ENCODE measurements at places on chromosomes 1 and 21.

DNA sequence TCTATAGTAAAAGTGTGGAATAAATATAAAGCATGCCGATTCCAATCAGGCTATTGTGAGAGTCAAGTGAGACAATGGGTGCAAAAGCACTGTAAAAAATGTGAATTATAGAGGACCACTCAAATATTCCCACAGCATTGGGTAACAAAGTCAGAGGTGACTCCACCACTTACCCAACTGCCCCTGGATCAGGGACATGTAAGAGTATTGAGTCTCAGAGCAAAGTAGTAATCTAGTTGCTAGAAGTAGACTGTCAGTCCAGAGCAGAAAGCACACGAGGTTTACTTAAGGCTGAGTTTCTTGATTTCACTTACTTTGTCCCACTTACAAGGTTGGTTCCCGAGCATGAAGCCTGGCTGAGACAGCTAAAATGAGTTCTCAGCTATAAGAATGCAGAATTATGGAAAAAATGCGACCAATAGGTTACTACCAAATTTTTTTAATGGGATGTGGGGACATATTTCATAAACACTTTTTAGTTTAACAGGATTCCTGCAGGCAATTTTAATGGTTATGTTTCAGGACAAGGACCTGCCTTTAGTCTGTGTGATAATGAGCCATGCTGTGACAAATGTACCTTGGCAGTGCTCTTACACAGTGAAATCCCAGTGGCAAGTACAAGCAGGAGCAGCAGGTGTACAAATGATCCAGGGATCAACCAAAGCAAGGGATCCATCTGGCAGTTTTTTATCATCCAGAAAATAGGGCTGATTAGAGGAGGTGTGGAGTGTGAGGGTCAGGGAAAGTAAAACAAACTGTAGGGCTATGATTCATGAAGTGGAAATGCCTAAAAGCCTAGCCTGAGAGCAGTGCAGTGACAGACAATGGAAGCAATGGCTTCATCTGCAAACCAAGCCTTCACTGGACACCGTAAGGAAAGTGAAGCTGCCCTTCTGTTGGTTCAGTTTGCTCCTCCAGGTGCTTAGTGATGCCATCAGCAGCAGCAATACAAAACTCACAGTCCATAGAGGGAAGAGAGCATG is 156.2 kb upstream of the SPAG17 start:
- no peak for DNase-seq

GRCh38 chr1:111619635-111620440 is at the start of gene RAP1A:
RAP1A (plus strand) TSS chr1:111619789; CDS start chr1:111691361, 71,572 bp downstream.
- peak; percentile 96 for DNase-seq

DNA sequence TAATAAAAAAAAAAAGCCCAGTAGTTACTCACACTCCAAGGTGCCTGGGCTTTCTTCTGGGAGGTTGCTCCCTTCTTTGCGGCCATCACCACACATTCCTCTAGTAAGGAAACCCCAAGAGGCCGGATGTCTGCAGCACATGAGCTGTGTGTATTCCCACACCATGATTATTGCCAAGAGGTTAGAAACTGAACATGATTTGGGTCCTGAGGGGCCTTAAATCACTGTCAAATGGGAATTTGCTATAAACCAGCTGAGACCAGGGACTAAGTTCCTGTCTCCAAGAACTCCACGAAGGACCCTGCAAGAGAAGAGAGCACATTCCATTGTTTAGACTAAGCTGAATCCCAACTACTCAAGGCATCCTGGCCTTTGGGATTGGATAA is 85.3 kb upstream of the SSX2IP start:
- no peak for DNase-seq

GRCh38 chr1:87783315-87783714 is 454.6 kb downstream of the LMO4 start:
- DNase-seq, result no peak

DNA sequence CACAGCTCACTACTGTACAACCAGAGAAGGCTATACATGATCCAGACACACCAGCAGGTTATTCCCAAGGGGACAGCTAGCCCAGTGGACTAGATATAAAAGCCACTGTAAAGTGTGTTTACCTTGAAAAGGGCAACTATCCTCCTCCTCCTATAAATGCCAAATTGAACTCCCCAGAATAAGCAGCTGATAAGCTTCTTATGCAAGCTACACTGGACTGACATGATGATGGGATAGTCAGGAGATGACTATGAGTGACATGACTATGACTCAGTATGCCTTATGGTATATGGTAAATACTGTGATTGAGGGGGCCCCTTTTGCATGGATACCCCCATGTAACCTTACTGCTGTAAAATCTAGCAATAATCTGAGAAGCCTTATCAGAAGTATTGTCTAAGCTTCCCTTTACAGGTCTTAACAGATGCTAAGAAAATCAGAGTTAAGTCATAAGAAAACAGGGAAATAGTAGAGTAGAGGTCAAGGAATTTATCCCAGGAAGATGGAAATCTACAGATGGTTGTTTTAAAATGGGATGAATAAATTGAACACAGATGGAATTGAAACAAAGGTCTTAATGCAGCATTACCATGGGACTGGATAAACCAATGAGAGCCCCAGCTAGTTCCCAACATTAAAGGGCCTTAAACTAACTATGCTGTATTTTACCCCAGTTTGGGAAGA is 55.8 kb downstream of the TRIM33 start:
- DNase-seq, result no peak

DNA sequence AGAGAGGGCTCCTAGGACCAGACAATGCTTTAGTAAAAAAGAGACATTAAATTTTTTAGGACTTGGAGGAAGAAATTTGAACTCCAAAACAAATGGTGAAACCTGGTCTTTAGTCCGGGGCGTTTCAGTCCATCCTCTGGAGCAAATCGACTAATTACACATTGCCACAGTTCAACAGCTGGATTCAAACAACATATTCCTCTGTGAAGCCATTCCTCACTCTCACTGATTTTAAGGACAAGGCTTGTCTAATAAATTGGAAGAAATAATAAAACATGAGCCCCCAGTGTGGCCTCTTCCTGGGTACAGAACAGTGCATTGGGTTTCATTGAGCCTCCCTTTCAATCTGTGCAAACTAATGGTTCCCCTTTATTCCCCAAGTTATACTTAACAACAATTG is 165.1 kb downstream of the UCK2 start:
- DNase-seq, result no peak

- no peak for DNase-seq
Observed at GRCh38 chr1:13779930-13780329, 79.9 kb downstream of the PRDM2 start.

DNA sequence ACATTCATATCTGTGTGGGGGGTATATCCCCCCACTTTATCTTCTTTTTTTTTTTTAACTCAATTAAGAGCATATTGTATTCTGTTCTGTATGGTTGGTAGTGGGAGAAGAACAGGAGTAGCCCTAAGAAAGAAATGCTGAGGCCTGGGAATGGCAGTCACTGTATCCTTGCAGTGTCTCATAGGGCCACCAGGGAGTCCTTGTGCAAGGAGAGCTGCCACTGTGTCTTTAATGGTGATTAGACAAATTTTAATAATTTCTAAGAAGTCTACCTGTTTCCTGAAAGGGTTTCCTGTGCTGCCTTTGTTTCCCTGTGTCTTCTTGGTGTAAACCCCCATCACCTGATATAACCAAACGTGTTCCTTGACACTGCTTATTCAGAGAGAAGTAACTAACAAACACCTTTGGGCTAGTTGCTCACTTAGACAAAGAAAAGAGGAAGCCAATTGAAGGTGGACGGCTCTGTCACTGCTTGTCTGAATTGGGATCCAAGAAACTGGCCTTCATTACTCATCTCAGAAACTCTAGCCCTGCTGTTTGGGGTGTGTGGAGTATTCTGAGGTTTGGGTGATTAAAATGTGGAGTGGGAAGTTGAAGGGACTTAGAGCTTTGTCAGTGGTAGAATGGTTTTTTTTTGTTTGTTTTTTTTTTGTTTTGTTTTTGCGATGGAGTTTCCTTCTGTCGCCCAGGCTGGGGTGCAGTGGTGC is 15.2 kb downstream of the GIPC2 start:
- DNase-seq, result no peak

- no peak for DNase-seq
Observed at GRCh38 chr1:172845371-172845770, 186.5 kb downstream of the FASLG start.

GRCh38 chr1:94721240-94721639 is 98.9 kb upstream of the SLC44A3 start:
- DNase-seq, result no peak

- DNase-seq, result no peak
Observed at GRCh38 chr21:39007985-39008384, 175.3 kb downstream of the PSMG1 start.

GRCh38 chr21:37273440-37273839 is 6.3 kb upstream of the VPS26C start:
- DNase-seq, result no peak

DNA sequence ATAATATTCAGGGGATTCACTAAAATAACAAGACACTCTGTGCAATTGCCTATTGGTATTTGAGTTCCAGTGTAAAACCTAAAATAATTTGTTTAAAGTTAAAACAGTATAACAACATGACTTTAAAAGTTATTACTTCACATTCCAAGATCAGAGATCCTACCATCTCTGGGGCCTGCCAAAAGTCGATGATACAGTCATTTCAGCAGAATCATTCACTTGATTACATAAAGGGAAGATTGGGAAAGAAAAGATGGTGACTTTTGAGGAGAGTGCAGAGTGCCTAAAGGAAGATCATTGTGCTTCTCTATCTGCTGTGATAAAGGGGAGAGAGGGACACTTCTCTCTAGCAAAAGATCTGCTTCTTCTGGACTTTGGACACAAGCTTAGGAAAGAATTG is 784.4 kb upstream of the ADGRL4 start:
- DNase-seq, result no peak

DNA sequence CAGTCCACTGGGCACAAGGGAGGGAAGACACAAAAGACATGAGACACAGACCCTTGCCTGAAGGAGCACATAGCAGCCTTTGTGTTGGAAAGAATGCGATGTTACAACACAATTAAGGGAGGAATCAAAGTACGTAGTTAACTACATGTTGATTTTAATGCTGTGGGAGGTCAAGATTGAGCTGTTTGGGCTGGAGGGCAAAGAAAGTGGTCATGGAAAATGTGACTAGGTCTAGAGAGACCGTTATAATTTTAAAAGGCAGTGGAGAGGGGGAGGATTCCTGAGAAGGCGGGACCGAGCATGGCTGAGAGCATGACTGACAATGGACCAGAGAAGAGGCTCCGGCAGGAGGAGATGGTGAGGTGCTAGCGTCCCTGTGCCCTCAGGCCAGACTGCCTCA is 111.8 kb upstream of the ATP1A1 start:
- DNase-seq, result no peak

GRCh38 chr1:9653491-9654050 is 2.0 kb downstream of the PIK3CD start:
- no peak for DNase-seq

All from WTC11 (cell line).